ENCODE measurements at places on chromosomes 5 and 9. TPM values are rescaled to one million over a fixed set of nuclear protein-coding genes. Genes with fewer than 3 reads are reported as not detected.

GRCh38 chr5:173637340-173637739 lies 20.9 kb upstream of the BOD1 start:
- DNase-seq: no peak

DNA sequence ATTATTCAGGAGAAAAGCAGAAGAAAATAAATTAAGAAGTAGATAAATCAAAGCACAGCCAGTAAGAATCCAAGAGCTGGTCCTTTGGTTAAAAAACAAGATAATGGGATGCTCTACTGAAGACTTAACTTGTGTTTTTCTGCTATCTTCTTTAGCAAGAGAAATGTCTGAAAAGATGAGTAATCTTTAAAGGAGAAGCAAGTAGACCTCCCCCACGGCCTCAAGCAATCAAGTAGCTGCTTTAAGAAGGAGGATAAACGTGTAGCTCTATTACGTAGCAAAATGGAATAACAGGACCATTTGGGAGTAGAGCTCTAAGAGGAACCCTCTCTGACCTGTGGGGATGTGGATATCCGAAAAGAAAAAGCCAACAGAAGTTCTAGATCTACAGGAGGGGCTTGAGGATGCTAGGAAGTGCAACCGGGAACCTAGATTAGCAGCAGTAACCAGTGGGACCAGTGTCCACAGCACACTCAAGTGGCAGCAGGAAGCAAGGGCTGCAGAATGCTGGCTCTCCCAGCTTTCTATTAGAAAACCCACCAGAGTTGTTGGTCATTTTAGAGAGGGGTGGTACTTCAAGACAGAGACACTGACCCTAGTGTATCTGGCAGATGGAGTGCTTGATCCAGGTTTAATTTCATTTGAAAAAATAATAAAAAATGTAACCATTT lies 185.4 kb downstream of the GABBR2 start:
- no peak for DNase-seq

The PAEP gene
- total RNA-seq: not detected

DNA sequence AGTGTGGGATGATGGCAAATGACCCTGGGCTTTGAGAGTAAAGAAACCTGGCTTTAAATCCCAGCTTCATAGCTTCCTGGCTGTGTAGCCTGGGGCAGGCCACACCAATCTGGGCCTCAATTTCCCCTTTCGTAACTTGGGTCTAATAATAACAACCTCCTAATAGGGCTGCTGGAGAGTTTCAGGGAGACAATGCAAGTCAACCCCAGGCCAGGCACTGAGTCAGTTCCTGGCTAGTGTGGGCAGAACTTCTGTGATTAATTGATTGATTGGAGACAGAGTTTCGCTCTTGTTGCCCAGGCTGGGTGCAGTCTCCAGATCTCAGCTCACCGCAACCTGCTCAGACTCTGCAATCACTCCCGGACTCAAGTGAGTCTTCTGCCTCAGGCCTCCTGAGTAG lies 3.3 kb upstream of the SH2D3C start:
- DNase-seq: no peak

- peak; percentile 87 for DNase-seq
These were observed 427.8 kb downstream of the KDM4C start for GRCh38 chr9:7185612-7186011.

DNA sequence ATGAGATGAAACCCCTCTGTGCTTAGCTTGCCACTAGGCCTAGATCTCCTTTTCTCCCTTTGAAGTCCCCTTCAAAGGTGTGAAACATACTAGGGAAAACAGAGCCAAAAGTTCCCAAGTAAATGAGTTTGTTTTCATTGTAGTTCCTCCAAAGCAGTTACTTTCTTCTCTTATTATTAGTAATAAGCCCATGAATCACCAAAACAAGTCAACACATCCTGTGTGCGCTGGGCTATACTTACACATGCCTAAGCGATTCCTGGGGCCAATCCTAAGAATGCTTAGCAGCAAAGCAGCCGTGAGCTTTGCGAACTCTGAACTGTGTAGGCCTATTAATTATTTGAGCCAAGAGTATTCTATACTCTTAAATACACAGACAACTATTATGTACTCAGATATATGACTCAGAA lies 7.6 kb downstream of the ENC1 start:
- DNase-seq: no peak

The MYOZ3 gene
- total RNA-seq: 2.2 TPM

DNA sequence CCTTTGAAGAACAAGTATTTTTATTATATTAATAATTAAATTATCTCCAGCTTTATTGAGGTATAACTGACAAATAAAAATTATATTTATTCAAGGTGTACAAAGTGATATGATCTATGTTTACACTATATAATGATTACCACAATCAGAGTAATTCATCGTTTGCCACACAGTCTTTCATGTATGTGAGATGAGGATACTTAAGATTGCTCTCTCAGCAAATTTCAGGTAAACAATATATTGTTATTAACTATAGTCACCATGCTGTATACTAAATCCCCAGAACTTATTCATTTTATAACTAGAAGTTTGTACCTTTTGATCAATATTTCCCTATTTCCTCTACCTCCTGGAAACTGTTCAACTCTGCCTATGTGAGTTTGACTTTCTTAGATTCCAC lies 16.7 kb upstream of the CCNO start:
- no peak for DNase-seq

DNA sequence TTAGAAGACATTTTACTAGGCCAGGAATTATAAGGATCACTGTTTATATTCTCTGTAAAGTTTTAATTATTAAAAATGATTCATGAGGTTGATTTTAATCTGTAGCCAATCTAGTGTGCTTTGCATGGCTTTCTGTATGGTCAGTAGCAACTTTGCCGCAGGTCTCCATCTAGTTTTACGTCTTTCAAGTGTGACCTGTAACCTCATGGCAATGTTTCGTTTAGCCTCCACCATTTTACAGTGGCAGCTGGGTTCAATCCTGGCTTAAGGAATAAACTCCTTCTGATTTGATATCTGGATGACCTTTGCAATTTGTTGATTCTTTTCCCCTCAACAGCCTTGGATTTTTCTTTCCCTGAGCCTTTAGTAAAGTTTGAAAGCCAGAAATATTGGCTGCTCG lies 434.5 kb upstream of the CDH9 start:
- DNase-seq: no peak

The ERAP2 gene
- total RNA-seq: 28.0 TPM

The CXXC5 gene
- total RNA-seq: 56.4 TPM

The SEMA6A gene
- 8.3 TPM for total RNA-seq

DNA sequence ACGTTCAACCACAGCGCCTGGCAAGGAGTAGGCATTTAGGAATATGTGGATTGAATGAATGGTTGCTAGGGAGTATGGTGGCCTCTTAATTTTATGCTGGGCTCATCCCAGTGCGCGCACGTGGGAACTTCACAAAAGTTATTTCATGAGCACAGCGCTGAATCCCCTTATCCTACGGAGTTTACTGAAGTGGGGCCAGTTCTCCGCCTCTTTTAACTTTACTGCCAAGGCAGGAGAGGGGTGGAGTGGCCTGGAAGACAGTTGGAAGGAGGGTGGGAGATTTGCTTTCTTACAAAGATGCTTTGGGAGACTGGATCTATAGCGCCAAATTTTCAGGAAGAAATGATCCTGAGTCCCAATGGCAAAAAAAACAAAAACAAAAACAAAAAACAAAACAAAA lies 326.5 kb downstream of the SH3GL2 start:
- DNase-seq: no peak

The PCDHAC1 gene
- total RNA-seq: not detected

The GOLM1 gene
- 112 TPM for total RNA-seq

DNA sequence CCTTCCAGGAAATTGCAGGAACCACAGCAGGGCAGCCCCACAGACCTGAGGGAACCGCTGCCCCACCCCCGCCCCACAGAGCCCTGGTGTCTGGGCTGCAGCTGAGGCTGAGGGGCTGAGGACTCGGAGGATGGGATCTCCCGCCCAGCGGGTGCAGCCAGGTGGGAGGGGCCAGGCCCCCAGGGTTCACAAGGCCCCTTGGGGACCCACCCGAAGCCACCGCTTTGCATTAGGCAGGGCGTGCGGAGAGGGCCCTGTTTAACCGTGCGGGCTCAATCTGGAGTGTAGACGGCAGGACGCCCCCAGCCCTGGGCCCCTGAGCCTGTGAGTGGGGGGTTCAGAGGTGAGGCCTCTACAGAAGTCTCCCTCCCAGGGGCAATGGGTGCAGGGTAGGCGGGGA lies 10.8 kb downstream of the NOTCH1 start:
- DNase-seq: no peak

GRCh38 chr5:131589510-131590348 lies 45.3 kb downstream of the RAPGEF6 start:
- DNase-seq: peak; percentile 20

- no peak for DNase-seq
These were observed 162.9 kb downstream of the FER start for GRCh38 chr5:108910627-108911026.

DNA sequence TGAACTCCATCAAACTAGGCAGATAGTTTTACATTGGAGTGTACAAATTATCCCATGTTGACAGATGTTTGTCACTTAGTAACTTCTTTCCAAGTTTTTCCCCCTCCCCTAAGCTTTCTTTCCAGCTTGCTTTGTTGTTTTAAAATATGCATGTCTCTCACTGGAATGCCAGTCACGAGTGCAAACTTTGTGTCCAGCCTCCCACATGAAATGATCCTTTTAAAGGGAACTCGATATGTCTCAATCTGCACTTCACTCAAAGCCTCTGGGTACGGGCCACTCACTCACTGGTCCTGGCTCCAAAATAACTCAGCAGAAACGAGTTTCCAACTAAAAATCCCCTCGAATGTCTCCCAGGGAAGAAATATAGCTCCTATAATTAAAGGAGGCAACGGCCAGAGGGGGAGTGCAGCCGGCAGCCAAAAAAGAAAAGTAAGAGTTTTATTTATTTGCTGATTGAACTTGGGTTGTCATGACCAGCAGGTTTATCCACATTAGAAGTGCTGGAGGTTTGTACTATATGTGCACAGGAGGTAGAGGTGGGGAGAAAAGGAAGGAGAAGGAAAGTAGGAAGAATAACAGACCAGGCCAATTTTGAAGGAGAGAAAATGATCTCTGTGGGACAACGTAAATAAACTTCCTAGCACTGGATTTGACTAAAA lies 17.5 kb downstream of the NR2F1 start:
- no peak for DNase-seq

GRCh38 chr9:135345775-135346433 lies 133.7 kb upstream of the PPP1R26 start:
- no peak for DNase-seq

DNA sequence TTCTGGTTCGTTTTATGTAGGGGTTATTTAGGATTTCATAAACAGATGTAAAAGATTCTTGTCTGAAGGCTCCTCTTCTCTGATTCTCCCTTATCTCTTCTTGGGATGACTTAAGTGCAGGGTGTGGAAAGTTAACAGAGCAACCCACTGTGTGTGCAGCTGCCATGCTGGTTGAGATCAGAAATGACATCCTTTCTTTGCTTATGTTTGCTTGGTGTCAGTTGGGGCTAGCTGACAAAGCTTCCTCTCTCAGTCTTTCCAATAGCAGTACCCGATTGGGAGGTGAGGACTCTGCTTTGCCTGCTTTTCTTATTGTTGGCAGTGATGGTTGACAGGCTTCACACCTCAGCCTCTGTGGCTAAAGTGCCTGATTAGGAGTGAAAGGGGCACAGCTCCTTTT lies 26.5 kb downstream of the OGN start:
- DNase-seq: no peak

The MARCOL gene
- total RNA-seq: not detected

The LMNB1 gene
- total RNA-seq: 112 TPM

The ANKRD31 gene
- total RNA-seq: 0.12 TPM

The KDM3B gene
- total RNA-seq: 40.2 TPM

- DNase-seq: no peak
These were observed 3.0 kb downstream of the FAM78A start for GRCh38 chr9:131273146-131273855.

GRCh38 chr5:54659700-54660131 lies 142.2 kb downstream of the SNX18 start:
- no peak for DNase-seq

GRCh38 chr9:113875459-113876150 lies 504 bp upstream of the ZNF618 start:
- no peak for DNase-seq

The CYLC2 gene
- total RNA-seq: not detected

The SLC6A19 gene
- total RNA-seq: not detected

The CLIC3 gene
- total RNA-seq: 2.4 TPM

DNA sequence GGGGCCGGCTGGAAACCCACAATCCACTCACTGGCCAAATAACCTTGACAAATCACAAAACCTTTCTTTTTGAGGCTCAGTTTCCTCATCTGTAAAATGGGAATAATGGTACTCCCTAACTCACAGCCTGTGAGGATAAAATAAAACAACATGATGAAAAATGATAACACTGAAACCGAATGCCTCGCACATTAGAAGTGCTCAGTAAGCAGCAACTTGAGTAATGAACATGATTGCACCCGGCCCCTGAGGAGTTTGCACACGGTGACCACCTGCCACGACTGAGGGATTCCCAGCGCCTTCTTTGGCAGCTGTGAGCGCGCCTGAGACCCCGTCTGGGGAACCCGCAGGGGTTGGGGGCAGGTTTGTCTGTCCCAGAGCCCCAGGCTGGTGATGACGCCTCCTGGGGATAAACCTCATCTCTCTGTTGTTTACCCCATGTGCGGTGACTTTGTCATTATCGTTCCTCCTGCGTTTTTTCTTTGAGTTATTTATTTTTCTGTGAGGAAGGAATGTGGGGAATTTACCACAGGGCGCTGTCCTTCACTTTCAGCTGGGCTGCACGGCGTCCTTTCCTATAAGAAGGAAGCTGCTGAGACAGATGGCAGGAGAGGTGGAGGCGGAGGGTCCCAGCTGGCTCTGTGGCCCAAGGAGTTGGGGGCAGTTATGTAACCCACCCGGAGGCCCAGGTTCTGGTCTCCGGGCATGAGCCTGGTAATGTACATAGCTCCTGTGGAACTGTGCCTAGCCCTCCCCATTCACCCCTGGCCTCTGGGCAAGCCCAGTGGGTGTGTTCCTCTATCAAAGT lies 3.0 kb upstream of the SYNPO start:
- peak; percentile 70 for DNase-seq

DNA sequence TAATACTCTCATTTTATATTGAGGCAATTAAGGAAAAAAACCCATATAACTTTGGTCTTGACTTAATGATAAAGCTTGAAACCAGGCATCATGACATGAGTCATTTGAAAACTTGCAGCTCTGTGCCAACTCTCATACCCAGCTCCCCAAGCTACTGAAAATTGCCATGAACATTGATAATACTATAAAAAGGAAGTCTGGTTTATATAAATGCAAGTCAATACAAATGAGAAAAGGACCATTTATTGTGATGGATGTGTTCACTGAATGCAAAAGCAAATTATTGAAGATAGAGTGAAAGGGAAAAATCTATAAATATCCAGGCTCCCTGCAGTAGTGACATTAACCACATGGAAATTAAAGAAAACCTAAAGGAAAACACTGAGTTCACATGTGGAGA lies 116.3 kb downstream of the DEPDC1B start:
- DNase-seq: no peak

DNA sequence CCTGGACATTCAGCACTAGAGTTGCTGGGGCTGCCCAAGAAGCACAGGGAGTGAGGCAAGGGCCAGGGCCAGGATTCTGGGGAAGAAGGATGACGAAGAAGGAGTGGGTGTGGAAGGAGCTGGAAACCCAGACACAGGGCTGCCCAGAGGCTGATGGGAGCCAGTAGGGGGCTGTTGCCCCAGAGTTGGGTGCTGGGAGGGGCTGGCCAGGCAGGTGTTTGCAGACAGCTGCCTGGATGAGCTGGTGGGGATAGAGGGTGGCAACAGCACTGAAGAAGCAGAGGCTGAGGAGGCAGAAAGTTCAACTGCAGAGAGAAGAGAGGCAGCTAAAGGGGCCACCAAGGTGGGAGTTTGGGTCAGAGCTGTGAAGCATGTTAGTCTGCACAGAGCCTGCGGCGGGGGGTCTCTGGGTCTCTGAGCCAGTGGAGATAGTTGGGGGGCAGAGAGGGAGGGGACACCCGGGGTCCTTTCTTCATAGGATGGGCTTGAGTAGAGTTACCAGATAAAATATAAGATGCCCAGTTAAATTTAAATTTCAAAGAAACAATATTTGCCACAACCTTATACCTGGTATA lies 2.5 kb upstream of the AQP7 start:
- DNase-seq: no peak
